ENCODE measurements at places on chromosomes 1 and 21.

DNA sequence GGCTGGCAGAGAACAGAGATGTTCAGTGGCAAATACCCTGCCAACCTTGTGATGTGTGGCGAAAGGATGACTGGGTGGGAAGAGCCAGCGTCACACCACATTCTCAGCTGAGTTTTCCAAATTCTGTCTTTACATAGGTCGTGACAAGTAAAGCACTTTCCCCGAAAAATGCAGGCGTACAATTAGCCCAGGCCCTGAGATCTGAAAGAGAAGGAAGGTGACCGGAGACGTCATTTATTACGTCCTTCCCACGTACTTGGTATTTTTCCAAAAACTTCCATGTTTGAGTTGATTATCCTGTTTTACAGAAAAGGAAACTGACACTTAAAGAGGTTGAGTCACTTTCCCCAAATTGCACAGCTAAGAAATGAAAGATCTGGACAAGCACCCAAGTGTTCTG lies 413.3 kb downstream of the PRDM2 start:
- no peak for DNase-seq

GRCh38 chr1:213905344-213905743 lies 82.4 kb upstream of the PROX1 start:
- no peak for DNase-seq

- no peak for DNase-seq
Observed at GRCh38 chr1:37177230-37177864, 143.0 kb upstream of the GRIK3 start.

GRCh38 chr1:84410328-84411095 lies 12.2 kb downstream of the DNASE2B start:
- DNase-seq: no peak

Measured in HFF-Myc (cell line).